ENCODE measurements at places on chromosomes 16 and 17. TPM values are rescaled to one million over a fixed set of nuclear protein-coding genes. Genes with fewer than 3 reads are reported as not detected.

DNA sequence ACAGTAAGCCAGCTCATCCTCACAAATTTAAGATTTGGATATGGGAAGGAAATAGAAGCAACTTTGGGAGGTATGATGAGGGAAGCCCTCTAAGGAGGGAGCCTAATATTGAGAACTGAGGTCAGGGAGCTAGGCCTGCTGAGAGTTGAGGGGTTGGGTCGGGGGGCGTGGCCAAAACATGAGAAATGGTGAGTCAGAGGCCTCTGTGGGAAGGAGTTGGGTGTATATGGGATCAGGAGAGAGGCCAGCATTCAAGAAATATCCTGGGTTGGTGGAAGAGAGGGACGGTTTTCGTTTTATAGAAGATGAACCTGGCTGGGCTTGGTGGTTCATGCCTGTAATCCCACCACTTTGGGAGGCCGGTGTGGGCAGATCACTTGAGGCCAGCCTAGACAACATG lies 48.4 kb downstream of the CLEC16A start:
- peak; percentile 92 for DNase-seq

ACSM2A gene
- polyA plus RNA-seq = not detected

GRCh38 chr17:78113804-78114785 lies 14.5 kb downstream of the TMC6 start:
- DNase-seq = no peak

DNA sequence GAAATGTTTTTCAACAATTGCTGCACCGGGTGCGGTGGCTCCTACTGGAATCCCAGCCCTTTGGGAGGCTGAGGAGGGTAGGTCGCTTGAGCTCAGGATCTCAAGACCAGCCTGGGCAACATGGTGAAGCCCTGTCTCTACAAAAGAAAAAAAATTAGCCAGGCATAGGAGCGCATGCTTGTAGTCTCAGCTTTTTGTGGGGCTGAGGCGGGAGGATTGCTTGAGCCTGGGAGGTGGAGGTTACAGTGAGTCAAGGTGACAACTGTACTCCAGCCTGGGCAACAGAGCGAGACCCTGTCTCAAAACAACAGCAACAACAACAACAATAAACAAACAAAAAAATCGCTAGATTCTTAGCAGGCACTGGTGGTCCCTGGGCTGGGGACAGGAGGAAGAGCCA lies 28.5 kb downstream of the IL21R start:
- no peak for DNase-seq

MSI2 gene
- 5.1 TPM for polyA plus RNA-seq

GRCh38 chr16:27404163-27404823 lies 2.3 kb downstream of the IL21R start:
- no peak for DNase-seq

DNA sequence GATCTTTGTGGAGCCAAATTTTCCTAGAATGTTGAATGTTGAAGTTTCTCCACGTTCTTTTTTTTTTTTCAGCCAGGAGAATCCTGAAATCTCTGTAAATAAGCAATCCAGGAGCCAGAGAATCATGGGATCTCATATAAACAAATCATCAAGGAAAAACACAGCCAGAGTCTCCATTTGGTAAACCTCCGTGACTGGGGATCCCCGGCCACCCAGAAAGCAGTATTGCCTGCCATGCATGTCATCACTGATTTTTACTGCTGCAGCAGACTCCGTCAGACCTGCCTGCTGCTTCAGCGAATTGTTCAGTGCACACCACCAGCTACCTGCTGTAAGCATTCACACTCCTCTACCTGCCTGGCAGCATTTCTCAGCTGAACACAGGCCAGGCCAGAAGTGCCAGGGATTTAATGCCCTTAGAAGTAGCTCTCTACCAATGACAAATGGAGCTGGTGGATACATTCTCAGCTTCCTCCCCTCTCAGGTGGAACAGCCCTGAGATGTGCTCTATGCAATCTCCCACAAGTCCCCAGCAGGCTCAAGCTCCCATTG lies 158.6 kb downstream of the CYLD start:
- DNase-seq = no peak

DNA sequence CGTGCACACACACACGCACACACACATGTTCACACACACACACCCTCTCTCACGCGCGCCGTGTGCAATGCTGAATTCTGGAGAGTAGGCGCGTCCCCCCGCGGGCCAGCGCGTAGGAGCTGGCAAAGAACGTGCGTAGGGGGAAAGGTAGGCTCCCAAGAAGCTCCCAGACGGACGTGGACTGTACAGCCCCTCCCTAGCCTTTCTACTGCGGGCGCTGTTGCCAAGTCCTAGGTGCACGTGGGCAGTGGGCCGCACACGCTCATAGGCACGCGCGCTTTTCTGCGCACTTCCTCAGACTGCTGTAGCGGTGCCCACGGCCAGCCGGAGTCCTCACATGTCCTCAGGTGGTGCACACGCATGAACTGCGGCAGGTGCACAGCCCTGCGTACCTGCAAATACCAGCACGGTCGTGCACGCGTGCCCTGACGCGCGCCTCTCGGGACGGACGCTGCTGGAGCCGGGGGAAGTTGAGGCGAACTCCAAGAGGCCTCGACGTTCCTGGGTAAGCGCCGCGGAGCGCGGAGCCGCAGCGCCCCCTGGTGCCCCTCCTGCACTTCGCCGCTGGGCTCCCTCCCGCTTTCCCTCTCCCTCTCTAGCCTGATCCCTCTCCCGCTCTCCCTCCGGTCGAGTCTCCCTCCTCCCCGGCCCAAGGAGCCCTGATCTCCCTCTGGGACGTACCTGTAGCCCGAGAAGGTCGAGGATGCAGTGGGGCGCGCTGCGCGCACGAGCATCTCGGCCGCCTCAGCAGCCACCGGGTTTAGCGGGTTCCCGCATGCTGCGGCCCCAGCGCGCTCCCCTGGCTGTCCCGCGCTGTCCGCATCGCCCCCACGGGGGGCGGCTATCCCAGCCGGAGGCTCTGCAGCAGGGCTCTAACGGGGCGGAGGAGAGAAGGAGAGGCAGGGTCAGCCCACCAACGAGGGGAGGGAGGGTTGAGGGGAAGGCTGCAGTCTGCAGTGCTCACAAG lies 749 bp downstream of the GRIN2A start:
- peak; percentile 68 for DNase-seq

Measured in GM23248 (cell line).